ENCODE measurements at places on chromosomes 1 and 21.
A peak's percentile ranks its signal among the peaks of the same experiment; 100 is the strongest.

DNA sequence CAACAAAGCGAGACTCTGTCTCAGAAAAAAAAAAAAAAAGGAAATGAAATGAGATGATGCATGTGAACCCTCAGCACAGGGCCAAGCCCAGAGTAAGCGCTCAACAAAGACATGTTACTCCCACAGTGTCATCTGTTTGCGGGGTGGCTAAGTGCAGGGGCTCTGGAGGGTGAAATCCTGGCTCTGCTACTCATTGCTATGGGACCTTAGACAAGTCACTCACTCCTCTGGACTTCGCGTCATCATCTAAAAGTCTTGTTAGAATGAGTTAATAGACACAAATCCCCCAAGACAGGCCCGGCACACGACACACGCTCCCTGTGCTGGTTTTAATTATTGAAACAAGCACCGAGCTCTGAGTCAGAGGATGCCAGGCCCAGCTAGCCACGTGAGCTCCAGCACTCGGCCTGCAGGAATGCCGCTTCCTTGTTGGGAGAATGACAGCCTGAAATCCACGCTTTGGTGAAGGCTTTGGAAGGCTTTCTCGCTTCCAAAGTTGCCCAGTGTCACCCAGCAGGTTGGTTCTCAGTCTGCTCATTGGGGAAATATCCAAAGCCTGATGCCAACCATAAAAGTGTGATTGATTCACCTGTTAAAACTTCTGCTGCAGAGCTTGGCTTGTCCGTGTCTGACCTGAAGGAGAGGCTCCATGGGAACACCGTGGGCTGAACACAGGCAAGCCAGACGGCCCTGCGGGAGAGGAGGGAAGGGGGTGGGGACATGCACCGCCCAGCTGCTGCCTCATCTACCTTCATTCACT is 36.7 kb upstream of the TARDBP start:
- peak; percentile 73 for DNase-seq

- DNase-seq: no peak
These were observed 23.1 kb upstream of the ATP6V1G3 start for GRCh38 chr1:198563583-198563982.

DNA sequence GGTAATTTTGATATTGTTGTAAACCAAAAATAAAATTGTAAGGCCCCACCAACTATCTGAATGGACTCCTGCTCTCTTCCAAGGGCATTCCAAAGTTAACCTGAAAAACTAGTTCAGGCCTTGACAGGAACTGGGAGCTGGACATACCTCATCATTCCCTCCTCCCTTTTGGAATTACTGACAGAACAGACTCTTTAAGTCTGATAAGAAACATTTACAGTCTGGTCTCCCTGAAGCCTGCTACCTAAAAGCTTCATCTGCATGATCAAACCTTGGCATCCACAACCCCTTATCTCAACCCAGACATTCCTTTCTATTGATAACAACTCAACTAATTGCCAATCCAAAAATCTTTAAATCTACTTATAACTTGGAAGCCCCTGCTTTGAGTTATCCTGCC is 123.8 kb downstream of the TLR5 start:
- DNase-seq: no peak

- peak; percentile 62 for DNase-seq
These were observed 8.8 kb upstream of the FGR start for GRCh38 chr1:27643600-27644368.

DNA sequence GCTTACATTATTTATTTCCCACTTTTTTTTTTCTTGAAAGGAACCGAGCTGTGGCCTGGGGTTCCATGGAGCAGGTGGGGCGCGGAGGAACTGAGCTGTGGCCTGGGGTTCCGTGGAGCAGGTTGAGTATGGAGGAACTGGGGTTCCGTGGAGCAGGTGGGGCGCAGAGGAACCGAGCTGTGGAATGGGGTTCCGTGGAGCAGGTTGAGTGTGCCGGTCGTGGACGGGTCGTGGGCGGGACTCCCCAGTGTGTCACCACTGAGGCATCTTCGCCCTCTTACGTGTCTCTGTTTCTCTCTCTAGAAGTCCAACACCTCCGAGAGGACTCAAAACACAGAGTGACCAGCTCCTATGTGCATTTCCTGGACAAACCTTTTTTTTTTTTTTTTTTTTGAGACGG is 1.2 kb upstream of the SCNN1D start:
- DNase-seq: no peak

- DNase-seq: no peak
These were observed 39.6 kb upstream of the LPGAT1 start for GRCh38 chr1:211870156-211870555.

DNA sequence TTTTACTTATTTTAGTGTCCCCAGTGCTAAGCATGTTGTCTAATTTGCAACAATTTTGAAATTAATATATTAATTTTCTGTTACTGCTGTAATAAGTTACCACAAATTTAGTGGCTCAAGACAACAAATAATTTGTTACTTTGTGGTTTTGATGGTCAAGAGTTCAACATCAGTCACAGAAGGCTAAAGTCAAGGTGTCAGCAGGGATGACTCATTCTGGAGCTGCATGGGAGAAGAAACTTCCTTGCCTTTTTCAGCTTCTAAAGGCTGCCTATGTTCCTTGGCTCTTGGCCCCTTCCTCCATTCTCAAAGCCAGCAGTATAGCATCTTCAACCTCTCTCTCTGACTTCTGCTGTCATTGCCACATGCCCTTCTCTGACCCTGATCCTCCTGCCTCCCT is 271.8 kb downstream of the HLX start:
- no peak for DNase-seq

- DNase-seq: peak; percentile 40
These were observed 18.3 kb downstream of the IL6R start for GRCh38 chr1:154423304-154423987.

GRCh38 chr1:206829875-206830274 is 35.5 kb upstream of the IL20 start:
- DNase-seq: no peak

DNA sequence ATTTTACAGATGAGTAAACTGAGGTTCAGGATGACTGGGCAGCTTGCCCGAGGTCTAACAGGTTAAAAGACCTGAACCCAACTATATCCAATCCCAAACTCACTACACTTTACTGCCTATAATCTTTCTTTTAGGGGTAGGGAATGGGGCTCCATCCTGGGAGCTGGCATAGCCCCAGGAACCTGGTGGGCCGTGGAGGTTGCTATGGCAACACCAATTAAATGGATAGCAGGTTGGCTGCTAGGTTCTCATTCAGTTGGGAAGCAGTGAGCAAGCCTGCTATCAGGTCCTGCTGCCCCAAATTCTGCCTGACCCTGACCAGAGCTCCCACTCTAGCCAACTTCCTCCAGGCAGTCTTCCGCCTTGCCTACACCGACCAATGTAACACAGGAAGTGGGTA is 40.9 kb downstream of the LRP8 start:
- no peak for DNase-seq

DNA sequence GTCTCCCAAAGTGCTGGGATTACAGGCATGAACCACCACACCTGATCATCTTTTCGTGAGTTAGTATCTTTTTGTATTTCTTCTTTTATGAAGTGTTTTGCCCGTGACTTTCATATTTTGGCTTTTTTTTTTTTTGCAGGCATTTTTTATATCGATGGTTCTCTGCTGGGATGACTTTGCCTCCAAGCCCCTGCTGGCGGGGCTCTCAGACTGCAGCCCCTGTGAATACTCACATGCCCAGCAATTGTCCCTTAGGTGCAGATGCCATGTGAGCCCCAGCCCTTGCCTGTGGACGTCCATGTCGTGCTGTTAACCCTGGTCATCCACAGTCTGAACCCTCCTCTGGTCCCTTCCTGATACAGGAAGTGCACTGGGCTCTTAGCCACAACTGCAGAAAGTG is 21.7 kb downstream of the CRYAA start:
- no peak for DNase-seq

- DNase-seq: no peak
These were observed 8.0 kb downstream of the CTNNBIP1 start for GRCh38 chr1:9902060-9902452.

DNA sequence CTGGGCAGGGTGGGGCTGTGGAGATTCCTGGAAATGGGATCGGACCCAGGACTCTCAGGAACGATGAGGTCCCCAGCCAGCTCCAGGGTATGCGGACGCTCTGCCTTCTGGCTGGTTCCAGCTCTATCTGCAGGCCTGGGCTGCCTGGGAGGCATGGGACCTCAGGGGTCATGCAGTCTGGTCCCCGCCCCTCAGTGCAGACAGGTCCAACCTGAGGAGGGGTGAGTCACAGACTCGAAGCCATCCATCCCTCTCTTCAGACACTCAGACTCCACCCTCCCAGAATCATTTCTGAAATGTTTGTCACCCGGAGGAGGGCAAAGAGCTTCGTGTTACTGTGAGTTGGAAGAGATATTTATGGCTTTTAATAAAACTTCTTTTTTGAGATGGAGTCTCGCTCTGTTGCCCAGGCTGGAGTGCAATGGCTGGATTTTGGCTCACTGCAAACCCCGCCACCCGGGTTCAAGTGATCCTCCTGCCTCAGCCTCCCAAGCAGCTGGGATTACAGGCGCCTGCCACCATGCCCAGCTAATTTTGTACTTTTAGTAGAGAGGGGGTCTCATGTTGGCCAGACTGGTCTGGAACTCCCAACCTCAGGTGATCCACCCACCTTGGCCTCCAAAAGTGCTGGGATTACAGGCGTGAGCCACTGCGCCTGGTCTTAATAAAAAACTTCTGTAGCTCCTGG is 5.9 kb upstream of the MYOM3 start:
- DNase-seq: peak; percentile 57

- no peak for DNase-seq
These were observed 106.3 kb upstream of the GUCA2B start for GRCh38 chr1:42046761-42047507.

- no peak for DNase-seq
These were observed 314.0 kb downstream of the LMO4 start for GRCh38 chr1:87642581-87643221.

DNA sequence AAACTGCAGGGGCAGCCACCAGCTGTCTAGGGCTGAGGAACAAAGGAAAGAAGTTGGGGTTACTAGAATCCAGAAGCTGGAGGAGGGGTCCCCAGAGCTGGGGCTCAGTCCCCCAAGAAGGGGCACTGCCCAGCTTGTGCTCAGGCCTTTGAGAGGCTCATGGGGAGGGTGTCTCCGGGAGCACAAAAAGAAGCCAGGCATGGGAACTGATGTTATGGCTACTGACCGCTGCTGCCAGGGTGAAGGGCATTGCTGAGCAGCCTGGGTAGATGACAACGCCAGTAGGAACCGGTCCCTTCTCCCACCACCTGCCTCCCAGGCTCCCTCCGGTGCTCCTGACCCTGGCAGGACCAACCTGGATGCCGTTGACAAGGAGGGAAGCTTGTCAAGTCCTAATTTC is 762.5 kb upstream of the TPTE start:
- no peak for DNase-seq

DNA sequence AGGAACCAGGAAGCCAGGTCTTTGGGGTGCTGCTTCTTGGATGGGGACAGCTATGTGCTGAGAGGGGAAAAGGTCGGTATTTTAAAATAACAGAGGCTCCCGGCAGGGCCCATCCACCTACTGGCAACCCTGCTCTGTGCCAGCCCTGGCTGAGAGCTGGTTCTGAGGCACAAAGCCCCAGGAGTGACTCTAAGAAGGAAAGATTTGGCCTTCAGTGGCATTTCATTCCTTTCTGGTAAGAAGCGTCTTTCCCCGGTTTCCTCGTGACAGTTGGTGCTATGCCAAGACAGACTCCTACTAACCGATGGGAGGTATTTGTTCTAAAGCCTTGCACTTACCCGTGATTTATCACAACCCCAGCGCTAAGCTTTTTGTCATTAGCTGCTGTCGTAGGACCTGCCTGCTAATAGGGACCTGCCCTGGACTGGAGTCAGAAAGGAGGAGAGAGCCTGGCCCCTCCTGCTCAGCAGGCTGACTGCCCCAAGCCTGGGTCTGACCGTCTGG is 123.1 kb upstream of the ADAR start:
- peak; percentile 30 for DNase-seq

GRCh38 chr1:201015551-201016091 is 7.9 kb downstream of the KIF21B start:
- no peak for DNase-seq

GRCh38 chr1:236472850-236473788 is 50.7 kb upstream of the LGALS8 start:
- no peak for DNase-seq

GRCh38 chr1:55610203-55610602 is 395.0 kb upstream of the USP24 start:
- DNase-seq: no peak

- DNase-seq: no peak
These were observed 13.4 kb upstream of the UAP1 start for GRCh38 chr1:162548170-162548569.

DNA sequence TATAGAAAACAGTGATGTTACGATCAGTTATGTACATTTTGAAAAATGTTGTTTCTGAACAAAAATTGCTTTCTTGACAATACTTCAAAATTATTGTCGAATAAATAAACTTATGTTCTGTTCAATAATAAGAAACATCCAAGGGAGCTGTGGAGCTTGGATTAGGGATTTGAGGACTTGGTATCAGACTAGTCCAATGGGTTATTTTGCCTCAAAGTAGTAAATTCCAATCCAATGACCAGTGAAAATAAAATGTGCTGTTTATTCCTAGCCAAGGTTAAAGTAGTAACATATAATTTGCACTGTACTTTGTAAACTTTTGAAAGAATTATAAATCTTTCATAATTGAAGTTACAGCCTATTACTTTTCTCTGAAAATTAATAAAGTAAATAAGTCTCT is 79.1 kb upstream of the IVNS1ABP start:
- no peak for DNase-seq

GRCh38 chr21:45261093-45261492 is 26.6 kb downstream of the POFUT2 start:
- no peak for DNase-seq

DNA sequence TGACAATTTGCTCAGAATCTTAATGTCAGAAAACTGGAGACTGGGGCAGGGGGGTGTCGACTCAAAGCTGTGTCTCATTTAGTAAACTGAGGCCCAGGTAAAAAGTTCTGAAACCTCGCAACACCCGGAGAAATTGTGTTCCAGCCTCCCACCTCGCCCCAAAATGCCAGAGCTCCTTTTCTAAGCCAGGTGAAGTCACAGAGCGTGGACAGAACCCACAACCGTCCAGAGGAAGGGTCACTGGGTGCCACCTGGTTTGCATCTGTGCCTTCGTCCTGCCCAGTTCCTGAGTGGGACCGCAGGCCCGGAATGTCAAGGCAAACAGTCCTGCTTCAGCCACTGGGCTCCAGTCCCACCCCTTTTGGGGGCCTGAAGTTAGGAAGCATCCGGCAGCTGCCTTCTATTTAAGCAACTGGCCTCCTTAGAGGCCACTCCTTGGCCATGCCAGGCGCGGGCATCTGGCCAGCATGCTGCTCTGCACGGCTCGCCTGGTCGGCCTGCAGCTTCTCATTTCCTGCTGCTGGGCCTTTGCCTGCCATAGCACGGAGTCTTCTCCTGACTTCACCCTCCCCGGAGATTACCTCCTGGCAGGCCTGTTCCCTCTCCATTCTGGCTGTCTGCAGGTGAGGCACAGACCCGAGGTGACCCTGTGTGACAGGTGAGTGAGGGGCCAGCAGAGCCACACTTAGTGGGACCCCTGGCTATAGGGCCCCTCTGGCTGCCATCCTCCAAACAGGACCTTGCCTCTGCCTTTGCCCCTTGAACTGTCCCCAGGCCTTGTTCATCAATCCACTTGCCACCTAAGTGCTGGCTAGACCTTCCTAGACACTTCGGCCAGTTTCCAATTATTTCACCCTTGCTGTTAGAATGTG is at the start of gene TAS1R1:
TAS1R1 (plus strand) TSS at position 401 of the 872 bp plus-strand sequence; CDS start at position 468, 67 bp downstream.
- DNase-seq: no peak

- no peak for DNase-seq
These were observed 149.3 kb upstream of the WNT4 start for GRCh38 chr1:22292011-22292788.
